ENCODE measurements at places on chromosomes 5 and 9. TPM values are rescaled to one million over a fixed set of nuclear protein-coding genes. Genes with fewer than 3 reads are reported as not detected.
A peak's percentile ranks its signal among the peaks of the same experiment; 100 is the strongest.

- no peaks in the 10 kb centered on the region for H3K4me1 ChIP-seq
- no peak overlapping the region for H3K27ac ChIP-seq
- H3K27me3 ChIP-seq: no peaks in the 10 kb centered on the region
- no peak overlapping the region for H3K4me3 ChIP-seq
- no peaks in the 10 kb centered on the region for H3K36me3 ChIP-seq
These were observed 118.6 kb upstream of the COL5A1 start for GRCh38 chr9:134522976-134523375.

DNA sequence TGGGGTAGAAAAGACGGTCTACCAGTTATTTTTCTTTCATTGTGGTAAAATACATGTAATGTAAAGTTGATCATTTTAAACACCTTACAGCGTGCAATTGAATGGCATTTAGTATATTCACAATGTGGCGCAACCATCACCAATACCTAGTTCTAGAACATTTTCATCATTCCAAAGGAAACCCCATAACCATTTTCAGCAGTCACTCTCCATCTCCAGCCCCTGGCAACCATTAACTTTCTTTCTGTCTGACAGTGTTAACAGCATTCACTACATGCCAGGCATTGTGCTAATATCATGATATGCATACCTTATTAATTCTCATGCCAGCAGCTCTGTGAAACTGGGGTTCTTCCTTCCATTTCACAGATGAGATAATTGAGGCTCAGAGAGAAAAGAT, 32.0 kb downstream of the PTGS1 start:
- H3K27me3 ChIP-seq: no peaks in the 10 kb centered on the region
- H3K36me3 ChIP-seq: no peaks in the 10 kb centered on the region
- H3K4me1 ChIP-seq: no peaks in the 10 kb centered on the region
- H3K4me3 ChIP-seq: no peak overlapping the region

- H3K27me3 ChIP-seq: no peaks in the 10 kb centered on the region
- H3K27ac ChIP-seq: no peak overlapping the region
- no peaks in the 10 kb centered on the region for H3K36me3 ChIP-seq
- no peak overlapping the region for H3K4me3 ChIP-seq
These were observed 7.0 kb upstream of the SUB1 start for GRCh38 chr5:32578363-32578762.

- no peak overlapping the region for H3K27ac ChIP-seq
- H3K27me3 ChIP-seq: no peaks in the 10 kb centered on the region
- H3K4me1 ChIP-seq: no peaks in the 10 kb centered on the region
These were observed 26.8 kb downstream of the RGS7BP start for GRCh38 chr5:64532657-64533056.

Gene IRX4
- not detected for total RNA-seq

Gene FBP2
- not detected for total RNA-seq

- no peak overlapping the region for H3K27ac ChIP-seq
- no peaks in the 10 kb centered on the region for H3K36me3 ChIP-seq
- peak; percentile 89 for DNase-seq
- H3K4me1 ChIP-seq: peaks cover 5% of the 10 kb centered on the region
These were observed 146.6 kb downstream of the GAPVD1 start for GRCh38 chr9:125407974-125408900.

DNA sequence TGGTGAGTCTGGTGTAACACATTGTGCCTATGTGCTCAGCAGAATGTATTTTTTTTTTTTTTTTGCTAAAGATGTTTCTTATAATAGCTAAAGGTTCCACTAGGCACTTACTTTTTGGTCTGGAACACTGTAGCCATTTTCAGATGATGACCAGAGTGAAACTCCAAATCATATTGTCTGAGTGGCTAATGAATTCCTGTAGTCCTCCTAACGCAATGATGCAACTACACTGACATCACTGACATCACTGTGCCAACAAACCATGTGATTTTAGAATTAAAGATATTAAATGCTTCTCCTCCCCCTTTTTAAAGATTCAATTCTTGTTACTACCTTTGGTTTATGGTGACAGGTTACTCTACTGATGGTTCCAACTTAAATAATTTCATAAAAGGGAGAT, 28.8 kb downstream of the JAKMIP2 start:
- no peaks in the 10 kb centered on the region for H3K27me3 ChIP-seq
- peaks cover 18% of the 10 kb centered on the region for H3K36me3 ChIP-seq
- no peak for DNase-seq

DNA sequence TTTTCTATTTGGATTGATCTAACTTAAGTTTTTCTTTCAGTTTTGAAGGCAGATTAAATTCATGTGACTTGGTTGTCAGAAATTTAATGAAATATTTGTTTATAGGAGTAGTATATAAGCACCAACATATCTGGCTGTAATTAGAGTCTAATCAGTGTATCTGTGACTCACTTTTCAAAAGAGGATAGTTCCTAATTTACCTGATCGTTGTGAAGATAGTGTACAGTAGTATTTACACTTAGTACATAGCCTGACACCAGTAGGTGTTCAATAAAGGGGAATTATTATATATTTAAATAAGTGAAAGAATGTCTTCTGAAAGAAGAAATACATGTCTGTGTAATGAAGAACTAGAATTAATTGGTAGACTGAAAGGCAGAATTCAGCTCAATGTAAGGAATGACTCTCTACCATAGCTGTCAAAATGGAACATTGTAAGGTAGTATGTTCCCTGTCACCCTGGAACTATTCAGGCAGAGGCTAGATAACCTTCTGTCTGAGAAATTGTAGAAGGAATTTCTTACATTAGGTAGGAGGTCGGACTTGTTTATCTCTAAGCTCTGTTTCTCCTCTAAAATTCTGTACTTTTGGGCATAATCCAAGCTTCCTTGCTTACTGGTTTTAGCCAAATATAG, 8.6 kb downstream of the TGFBR1 start:
- no peak for DNase-seq
- no peak overlapping the region for H3K4me3 ChIP-seq
- no peaks in the 10 kb centered on the region for H3K4me1 ChIP-seq
- no peaks in the 10 kb centered on the region for H3K27me3 ChIP-seq
- H3K36me3 ChIP-seq: no peaks in the 10 kb centered on the region

DNA sequence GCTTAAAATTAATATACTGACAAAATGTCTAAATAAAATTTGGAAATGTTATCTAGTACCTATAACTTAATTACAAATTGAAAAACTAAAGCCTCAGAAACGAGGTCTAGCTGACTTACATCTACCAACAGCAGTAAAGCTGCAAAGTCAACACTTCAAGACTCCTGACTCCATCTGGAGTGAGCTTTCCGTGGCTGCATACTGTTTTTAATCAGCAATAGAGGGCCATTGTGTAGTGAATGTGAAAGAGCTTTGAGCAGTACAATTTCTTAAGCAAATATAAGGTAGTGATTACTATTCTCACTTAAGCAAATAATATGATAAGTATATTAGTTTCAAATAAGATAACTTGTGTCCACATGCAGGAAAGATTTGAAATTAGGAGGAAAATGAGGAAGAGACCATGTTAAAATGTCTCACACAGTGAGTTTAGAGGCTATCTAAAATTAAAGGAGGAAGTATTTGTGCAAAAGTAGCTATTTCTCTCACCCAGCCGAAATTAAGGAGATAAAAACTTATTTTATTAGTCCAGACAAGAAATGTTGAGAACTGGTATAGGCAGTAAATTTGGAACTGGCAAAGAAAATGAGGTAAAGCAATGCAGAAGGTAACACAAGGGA, 6.4 kb downstream of the SPINK6 start:
- H3K4me1 ChIP-seq: no peaks in the 10 kb centered on the region
- DNase-seq: no peak
- H3K27ac ChIP-seq: no peak overlapping the region
- H3K27me3 ChIP-seq: no peaks in the 10 kb centered on the region
- no peak overlapping the region for H3K4me3 ChIP-seq

DNA sequence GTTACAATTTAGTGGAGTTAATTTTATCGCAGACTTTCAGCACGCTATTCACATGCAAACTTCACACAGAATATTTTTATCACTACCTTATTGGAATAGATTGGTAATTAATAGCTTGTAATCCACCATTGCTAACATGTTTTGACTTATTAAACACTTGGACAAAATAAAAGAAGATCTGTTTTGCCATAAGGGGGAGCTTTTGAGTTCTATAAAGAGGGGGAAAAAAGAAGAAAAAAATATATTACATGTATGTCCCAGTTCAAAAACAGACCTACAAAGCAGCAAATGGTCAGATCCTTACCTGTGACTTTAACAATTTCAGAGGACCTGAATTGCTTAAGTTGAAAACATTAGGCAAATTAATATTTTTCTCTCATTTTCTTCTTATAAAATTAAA, 1.2 kb upstream of the PAPPA start:
- peak; percentile 58 for DNase-seq
- H3K36me3 ChIP-seq: no peaks in the 10 kb centered on the region
- H3K27ac ChIP-seq: no peak overlapping the region
- no peaks in the 10 kb centered on the region for H3K27me3 ChIP-seq

- no peaks in the 10 kb centered on the region for H3K36me3 ChIP-seq
- no peaks in the 10 kb centered on the region for H3K4me1 ChIP-seq
- H3K4me3 ChIP-seq: no peak overlapping the region
- no peaks in the 10 kb centered on the region for H3K27me3 ChIP-seq
These were observed 17.9 kb upstream of the PAM start for GRCh38 chr5:102737161-102737560.

DNA sequence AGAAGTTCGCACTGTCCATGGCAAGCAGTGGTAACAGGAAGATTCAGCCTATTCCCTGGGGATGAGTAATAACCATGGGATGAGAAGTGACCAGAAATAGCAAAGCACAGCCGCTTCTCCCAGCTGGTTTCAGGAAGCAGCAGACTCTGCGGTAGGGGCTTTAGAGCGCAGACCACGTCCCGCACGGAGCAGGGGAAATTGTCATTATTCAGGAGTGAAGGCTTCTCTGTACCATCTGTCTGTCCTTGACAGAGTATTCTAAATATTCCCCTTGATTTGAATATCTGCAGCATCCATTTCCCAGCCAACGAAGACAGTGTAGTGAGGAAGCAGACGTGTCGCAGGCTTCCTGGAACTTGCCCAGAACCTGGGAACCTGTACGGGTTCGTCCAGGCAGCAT, 159.6 kb downstream of the NXNL2 start:
- H3K36me3 ChIP-seq: no peaks in the 10 kb centered on the region
- no peak overlapping the region for H3K27ac ChIP-seq
- H3K4me3 ChIP-seq: no peak overlapping the region
- no peak for DNase-seq
- no peaks in the 10 kb centered on the region for H3K4me1 ChIP-seq
